Fibroblast of lung (primary cell): ENCODE measurements at places on chromosomes 3 and 15. TPM values are rescaled to one million over a fixed set of nuclear protein-coding genes. Genes with fewer than 3 reads are reported as not detected.

FBN1 gene
- 260 and 446 TPM in 2 replicates for total RNA-seq

WNT5A gene
- 52.6 and 117 TPM in 2 replicates for total RNA-seq

CRABP1 gene
- total RNA-seq, result not detected in 2 replicates

SLC2A2 gene
- total RNA-seq, result not detected in 2 replicates

RSRC1 gene
- total RNA-seq, result 38.5 and 43.1 TPM in 2 replicates

C3orf49 gene
- not detected in 2 replicates for total RNA-seq

DNA sequence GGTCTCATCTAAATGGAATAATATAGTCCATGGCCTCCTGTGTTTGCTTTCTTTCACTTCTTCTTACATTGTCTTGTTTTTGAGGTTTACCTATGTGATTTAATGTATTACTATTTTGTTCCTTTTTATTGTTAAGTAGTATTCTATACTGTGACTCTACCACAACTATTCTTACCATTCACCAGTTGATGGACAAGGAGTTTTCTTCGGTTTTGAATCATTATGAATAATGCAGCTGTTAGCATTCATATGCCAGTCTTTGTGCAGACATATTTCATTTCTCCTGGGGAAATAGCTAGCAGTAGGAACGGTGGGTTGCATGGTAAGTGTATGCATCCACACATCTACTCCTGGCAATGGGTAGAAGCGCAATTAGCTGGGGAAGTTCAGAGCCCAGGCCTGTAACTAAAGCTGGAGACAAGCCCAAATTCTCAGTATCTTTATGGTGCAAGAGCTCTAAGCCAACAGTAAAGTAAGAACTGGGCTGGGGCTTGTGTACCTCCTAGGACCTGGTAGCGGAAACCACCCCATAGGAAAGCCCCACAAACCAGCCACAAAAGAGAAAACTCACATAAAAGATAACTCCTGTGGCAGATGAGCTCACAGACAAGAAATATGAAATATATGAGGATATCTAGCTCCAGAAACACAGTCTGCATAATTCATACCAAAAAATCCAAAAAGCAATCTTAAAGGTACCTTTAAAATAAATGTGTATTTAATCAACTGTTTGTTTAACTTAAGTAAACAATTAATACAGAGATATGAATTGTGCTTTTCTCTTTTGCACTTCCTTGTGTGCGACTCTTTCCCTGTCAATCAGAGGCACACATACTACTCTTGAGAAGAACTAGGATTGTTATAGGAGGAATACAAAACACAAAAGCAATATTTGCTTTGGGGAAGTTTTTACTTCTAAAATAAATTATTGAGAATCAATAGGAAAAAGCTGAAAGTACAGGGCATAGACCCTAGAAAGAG, 2.7 kb upstream of the CSTA start:
- DNase-seq, result no peak

DNA sequence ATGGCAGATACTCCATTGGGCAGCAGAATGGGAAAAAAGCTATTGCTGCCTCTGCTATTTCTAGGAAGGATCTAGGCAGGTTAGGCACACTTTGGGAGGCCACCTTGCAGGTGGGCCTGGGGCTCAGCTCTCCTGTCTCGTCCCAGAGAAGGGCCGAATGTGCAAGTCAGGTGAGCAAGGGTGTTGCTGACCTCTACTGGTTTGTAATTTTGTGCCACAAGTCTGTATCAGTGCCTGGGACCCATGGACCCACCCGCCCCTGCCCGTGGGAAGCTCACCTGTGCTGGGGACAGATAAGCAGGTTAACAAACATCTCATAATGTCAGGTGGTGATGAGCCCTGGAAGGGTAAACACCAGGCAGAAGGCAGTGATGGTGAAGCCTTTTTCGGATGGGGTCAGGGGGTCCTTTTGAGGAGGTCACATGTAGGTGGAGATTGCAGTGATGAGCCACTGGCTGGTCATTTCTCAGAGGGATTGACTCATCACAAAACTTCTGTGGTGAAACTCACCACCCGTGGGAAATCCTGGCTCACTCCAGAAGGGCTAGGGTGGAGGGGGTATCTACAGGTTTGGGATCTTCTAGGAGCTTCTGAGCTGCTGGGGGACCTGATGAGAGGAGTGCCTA, 161.3 kb downstream of the KLF13 start:
- peak; percentile 10 for DNase-seq

DNA sequence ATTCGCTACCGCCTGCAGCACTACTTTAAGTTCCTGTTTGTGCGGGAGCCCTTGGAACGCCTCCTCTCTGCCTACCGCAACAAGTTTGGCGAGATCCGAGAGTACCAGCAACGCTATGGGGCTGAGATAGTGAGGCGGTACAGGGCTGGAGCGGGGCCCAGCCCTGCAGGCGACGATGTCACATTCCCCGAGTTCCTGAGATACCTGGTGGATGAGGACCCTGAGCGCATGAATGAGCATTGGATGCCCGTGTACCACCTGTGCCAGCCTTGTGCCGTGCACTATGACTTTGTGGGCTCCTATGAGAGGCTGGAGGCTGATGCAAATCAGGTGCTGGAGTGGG, 995 bp downstream of the CHST14 start:
- DNase-seq, result no peak

- DNase-seq, result no peak
These were observed 40.2 kb upstream of the C15orf61 start for GRCh38 chr15:67480741-67481140.

DNA sequence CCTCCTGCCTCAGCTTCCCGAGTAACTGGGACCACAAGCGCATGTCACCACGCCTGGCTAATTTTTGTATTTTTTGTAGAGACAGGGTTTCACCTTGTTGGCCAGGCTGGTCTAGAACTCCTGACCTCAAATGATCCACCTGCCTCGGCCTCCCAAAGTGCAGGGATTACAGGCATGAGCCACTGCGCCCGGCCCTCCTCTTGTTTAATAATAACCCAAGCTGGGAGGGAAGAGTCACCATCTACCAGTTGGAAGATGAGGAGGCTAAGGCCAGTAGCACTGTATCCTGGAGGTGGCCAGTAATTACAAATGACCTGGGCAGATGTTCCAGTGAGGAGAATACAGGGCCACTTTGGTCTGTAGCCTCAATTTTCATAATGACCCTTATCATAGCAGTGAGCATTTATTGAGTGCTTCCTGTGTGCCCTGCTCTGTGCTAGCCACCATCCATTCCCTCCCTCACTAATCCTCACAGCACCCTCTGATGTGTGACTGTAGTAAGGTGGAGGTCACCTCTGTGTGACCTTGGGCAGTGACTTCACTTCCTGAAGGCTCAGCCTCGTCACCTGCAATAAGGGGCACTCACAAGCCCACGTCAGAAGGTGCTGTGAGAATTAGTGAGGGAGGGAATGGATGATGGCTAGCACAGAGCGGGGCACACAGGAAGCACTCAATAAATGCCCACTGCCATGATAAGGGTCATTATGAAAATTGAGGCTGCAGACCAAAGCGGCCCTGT, 64.2 kb downstream of the ABTB1 start:
- DNase-seq, result no peak

DNA sequence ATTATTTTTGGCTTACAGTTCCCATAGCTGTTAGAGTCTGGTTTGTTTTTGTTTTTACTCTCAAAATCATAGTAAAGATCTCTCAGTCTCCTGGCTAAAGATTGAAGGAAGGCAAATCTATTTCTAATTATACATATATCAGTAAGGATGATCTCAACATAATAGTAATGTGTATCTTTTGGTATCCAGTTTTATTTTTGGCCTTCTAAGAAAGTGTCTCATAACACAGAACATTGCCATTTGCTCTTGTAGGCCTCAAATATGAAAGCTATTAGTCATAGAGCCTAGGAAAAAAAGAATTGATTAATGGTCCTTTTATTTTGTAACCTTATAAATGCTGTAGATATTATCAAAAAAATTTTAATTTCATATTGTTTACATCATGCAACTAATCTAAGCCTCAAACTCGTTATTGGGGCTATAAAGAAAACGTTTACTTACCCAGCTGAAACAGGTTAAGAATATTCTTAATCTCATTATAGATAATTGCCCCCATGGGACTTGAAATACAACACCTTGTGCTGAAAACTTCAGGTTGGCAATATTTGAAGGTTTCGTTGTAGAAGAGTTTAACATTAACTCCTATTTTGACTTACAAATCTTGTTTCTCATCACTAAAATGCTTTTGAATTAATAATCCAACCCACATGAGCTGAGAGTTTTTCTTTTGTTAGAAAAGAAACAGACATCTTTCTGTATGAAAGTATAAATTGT, 16.7 kb downstream of the FBXO45 start:
- no peak for DNase-seq

- no peak for DNase-seq
These were observed 150.2 kb upstream of the CBLB start for GRCh38 chr3:106018929-106019550.

GRCh38 chr3:181700168-181701087, 11.3 kb upstream of the SOX2 start:
- DNase-seq, result peak; percentile 77

DNA sequence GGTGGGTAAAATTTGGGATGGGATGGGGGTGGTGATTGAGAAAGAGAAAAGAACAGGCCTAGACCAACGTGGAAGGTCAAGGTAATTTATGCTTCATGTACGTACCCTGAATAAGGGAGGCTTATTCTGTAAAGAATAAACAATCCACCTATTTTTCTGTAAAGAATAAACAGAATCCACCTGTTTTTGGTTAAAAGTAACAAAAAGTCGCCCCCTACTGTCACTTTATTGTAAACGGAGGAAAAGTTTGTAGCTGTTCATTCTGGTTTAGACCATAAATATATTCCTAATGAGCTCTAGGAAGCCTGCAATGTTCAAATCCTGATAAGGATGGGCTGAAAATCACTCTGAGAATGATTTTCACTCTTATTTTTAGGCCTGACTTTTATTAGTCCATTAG, 23.5 kb upstream of the SQOR start:
- peak; percentile 28 for DNase-seq

GRCh38 chr3:79406175-79406574, 361.6 kb downstream of the ROBO1 start:
- no peak for DNase-seq

DNA sequence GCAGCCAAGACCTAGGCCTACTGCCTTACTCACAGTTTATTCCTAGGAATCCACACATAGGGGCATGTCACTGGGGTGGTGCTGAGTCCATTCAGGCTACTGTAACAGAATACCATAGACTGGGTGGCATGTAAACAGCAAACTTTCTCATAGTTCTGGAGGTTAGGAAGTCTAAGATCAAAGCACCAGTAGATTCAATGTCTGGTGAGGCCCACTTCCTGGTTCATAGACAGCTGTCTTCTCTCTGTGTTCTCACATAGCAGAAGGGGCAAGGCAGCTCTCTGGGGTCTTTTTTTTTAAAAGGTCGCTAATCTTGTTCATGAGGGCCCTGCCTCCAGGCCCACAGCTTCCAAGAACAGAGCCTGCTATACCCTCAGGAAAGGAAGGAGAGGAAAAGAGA, 113.9 kb upstream of the MANF start:
- DNase-seq, result no peak

DNA sequence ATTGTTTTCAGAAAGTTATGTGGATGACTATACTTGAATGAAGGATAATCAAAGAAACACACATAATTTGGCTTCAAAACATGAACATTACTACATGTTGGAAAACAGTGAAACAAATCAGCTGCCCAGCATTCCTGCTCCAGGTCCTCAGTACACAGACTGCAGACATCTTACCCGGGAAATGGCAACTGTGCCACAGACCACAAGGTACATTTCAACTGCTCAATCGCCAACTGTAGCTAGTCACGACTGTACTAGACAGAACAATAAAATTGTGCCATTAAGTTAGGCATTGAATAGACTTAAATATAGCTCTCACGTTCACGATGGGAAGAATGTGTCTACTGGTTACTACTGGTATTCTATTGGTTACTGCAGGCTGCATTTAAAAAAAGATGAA, 5.0 kb downstream of the NAA50 start:
- no peak for DNase-seq

DNA sequence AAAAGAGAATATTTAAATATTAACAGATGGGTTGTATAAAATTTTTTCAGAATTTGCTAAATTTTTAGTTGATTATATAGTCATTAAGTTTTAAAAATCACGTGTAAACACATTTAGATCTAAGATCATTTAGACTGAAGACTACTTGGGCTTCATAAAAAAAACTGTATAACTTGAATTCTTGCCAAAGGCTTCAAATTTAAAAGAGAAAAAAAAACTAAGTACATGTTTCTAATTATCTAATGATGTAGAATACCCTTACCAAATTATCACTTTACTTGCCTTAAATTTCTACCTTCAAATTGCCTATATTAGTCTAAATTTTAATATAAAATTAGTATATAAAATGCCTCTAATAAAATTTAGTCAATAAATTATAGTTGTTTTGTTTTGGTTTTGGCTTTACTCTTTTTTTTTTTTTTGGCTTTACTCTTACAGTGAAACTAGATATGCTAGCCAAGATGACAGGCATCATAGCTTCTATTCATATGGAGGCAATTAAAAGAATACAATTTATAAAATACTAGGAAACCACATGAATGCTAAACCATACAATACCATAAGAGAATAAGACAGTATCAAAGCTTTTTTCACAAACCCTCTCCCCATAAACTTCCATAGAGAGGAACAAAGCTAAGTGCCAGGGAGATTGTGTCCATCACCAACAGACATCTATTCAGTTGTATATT, 183.1 kb upstream of the KCNMB2 start:
- DNase-seq, result peak; percentile 39

GRCh38 chr3:179116816-179117215, 31.3 kb upstream of the PIK3CA start:
- no peak for DNase-seq

DNA sequence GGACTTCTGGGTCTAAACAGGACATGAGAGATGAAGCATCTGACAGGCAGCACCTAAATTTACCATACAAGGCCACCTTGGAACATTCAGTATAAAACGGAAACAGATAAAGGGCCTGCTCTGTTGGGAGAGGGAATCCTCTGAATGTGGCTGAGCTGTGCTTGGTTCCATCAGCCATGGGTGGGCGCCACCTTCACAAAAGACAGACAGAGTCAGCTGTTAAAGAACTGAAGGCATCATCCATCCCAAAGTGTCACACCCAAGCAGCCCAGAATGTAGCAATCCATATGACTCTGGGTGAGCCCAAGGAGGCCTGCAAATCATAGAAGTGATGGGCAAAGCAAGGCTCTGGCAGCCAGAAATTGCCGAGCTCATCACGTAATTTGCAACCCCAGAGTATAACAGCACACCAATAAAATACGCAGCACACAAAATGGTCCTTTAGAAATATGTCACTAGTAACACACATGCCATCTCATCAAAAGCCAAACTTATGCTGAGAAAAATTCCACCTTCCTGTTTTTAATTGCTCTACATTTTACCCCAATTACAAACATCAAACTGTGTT, 24.8 kb upstream of the RBP1 start:
- DNase-seq, result peak; percentile 10

- DNase-seq, result no peak
These were observed 3.3 kb downstream of the PCNP start for GRCh38 chr3:101577286-101577685.

DNA sequence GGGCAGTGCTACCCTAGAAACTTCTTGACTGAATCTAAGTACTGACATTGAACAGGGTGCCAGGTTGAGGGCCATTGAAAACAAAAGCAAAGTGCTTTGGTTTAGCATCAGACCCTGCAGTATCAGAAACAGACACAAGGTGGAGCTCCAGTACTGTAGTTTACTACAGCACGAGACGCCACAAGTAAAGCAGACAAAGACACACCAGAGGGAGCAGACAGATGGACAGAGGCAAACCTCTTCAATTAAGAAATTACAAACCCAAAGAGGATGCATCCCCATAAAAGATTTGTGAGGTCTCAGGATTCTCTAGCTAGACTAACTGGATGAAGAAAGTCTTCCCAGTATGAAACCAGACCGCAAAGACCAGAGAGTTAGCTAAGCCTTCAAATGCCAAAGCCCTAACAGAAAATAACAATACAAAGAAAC, 16.6 kb downstream of the TOP2B start:
- peak; percentile 86 for DNase-seq

GRCh38 chr3:177284383-177284881, 87.2 kb upstream of the TBL1XR1 start:
- DNase-seq, result peak; percentile 82
